ENCODE measurements at places on chromosomes 16 and 17.

DNA sequence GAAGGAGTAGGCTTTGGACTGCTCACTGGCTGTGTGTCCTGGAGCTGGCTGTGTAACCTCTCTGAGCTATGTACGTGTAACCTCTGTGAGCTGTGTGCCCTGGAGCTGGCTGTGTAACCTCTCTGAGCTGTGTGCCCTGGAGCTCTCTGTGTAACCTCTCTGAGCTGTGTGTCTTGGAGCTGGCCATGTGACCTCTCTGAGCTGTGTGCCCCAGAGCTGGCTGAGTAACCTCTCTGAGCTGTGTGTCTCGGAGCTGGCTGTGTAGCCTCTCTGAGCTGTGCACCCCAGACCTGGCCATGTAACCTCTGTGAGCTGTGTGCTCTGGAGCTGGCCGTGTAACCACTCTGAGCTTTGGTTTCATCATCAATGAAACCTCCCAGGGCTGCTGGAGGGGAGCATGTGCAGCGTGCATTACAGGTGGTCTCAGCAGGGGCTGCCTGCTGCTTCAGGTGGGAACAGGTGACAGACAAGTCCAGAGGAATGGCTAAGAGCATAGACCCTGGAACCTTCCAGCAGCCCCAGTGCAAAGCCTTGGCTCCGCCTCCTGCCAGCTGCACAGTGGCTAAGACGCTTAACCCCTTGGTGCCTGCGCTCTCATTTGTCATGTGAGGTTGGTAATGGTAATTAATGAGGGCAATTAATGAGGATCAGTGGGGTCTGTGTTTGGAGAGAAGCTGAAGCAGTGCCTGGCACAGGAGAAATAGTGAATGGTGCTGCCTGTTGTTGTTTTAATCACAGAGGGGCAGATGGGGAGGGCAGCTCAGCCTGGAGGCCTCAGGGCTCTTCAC is 86.7 kb downstream of the KATNIP start:
- no peak for DNase-seq

DNA sequence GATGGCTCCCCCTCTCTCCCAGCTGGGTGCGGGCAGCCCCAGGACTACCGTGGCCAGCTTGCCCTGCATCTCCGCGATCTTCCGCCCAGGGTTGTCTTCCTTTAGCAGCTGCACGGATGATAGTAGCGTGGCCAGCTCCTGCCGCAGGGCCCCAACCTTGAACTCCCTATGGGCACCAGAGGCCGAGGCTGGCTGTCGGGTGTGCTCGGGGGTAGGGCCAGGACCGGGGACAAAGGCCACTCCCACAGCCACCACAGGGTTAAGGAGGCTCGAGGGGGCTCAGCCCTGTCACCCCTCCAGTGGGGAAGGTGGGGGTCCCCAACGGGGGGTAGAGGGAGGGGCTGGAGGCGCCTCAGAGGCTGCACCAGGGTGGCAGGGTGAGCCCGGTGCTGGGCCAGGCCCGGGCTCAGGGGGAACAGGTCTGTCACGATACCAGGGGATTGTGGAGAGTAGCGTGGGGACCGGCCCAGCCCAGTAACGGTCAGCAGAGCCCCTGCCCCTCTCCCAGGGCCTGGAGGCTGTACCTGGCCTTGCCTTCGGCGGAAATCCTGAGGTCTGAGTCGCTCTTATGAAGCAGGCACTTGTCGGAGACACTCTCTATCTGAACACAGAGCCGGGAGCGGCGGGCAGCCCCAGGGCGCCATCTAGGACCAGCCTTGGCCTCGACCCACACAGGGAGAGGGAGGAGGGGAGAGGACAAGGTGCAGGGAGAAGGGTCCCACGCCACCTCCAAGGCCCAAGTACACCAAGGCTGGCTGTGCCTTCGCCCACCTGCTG is 5.2 kb downstream of the PERCC1 start:
- no peak for DNase-seq

DNA sequence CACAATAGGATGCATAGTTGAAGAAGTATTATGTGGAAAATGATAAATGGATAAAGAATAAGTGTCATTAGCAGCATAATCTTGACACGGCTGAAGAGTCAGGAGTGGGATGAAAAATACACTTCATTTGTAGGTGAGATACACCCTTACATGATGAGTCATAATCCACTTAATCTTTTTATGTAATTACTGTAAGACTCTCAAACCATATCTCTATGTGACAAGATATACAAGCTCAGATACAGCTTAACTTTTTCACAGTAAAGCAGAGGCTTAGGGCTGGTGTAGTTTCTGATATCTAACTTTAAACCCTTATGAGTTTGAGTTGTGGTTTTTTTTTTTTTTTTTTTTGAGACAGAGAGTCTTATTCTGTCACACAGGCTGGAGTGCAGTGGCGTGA is 101.2 kb downstream of the FTO start:
- no peak for DNase-seq

GRCh38 chr16:86809458-86809955 is 231.2 kb downstream of the FOXL1 start:
- DNase-seq: no peak

DNA sequence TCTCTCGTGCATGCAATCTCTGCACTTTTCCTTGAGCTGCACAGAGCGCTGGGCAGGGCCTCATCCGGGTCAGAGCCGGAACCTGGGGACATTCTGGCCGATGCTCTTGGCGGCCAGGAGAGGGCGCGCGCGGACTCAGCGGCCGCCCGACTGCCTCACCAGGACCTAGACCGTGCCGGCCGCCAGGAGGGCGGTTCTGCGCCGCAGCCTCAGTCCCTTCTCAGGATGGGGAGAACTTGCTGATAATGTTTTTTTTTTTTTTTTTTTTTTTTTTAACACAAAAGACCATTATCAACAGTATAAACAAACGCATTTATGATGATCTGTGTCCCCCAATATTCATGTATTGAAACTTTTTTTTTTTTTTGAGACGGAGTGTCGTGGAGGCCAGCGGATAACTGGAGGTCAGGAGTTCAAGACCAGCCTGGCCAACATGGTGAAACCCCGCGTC is 8.1 kb upstream of the FLYWCH2 start:
- DNase-seq: peak; percentile 60

DNA sequence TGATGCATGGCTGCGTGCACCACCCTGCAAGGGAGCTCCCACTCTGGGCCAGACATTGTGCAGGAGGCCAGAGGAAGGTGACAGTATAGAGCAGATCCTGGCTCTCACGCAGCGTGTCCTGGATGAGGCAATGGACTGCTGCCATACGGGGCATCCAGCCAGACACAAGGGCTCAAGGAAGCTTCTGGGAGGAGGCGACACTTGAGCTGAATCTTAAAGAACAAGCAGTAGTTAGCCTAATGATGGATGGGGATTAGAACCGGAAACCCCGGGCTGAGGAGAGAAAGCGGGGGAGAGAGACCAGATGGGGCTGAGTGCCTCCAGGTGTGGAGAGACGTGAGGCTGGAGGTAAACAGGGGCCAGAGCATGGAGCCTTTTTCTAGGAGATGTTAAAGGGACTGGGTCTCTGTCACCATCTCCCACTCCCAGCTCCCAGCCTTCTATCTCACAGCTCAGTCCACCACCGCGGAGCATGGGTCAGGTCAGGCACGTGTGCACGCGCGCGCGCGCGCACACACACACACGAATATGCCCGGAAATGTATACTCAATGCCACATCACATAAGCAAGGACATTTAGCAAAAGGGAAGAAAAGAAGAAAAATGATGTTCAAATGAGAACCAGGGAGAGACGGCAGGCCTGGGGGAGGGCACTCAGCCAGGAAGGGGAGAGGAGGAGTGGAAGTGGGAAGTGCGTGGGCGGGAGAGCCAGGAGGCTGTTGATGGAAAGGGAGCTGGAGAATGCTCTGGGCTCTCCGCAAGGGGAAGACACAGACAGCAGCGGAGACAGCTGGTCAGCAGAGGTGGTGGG is 46.3 kb downstream of the CCDC42 start:
- DNase-seq: no peak

- DNase-seq: no peak
Measured at GRCh38 chr16:19980632-19981265, 92.9 kb downstream of the GPR139 start.

DNA sequence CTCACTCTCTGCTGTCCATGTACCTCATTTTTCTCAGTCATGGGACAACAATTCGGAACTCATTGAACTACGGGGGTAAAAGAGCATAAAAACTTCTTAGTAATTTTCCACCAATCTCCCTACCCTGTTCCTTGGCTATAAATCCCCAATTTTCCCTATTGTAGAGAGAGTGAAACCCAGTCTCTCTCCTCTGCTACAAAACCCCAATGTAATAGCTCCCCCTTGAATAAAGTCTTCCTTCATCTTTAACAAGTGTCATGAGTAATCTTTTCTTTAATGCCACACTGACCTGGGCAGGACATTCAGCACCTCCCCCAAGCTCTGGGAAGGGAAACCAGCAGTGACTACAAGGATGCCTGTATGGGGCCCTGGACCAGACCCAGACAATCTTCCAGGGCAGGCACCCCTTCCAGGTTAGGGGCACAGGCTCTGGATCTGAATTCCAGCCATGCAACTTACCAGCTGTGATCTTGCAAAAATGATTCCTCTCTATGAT is 10.2 kb upstream of the EIF1 start:
- DNase-seq: no peak

GRCh38 chr17:60345233-60345632 is 46.7 kb downstream of the USP32 start:
- no peak for DNase-seq

GRCh38 chr16:57194512-57194911 is 8.4 kb downstream of the RSPRY1 start:
- DNase-seq: no peak

GRCh38 chr16:67115639-67116038 is 5.9 kb downstream of the PHAF1 start:
- DNase-seq: no peak

GRCh38 chr17:31787857-31788570 is 71.0 kb downstream of the COPRS start:
- no peak for DNase-seq

- no peak for DNase-seq
Measured at GRCh38 chr17:36124879-36125824, 21.5 kb downstream of the CCL4 start.

- peak; percentile 59 for DNase-seq
Measured at GRCh38 chr16:56193951-56194726, 2.9 kb downstream of the GNAO1 start.

Measured in activated gamma-delta T cell treated with Interleukin-2 at 50 U/mL for 16 hours (primary cell).